ENCODE measurements at places on chromosomes 6 and 20.
A peak's percentile ranks its signal among the peaks of the same experiment; 100 is the strongest.

GRCh38 chr20:57092112-57092899 is 174.1 kb downstream of the BMP7 start:
- DNase-seq, result peak; percentile 82

DNA sequence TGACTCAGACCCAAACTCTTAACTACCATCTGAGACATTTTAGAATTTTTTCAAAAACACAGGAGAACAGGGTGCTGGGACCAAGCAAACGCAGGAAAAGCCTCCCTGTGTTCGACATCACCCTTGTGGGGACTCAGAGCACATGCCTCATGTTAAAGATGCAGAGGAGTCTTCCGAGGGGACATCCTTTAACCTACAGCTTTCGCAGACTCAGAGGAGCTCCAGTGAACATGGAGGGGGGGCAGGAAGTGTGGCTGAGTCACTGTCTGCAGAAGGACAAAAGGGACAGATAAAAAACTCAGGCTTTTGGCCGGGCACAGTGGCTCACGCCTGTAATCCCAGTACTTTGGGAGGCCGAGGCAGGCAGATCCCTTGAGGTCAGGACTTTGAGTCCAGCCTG is 15.1 kb downstream of the BMP7 start:
- no peak for DNase-seq

DNA sequence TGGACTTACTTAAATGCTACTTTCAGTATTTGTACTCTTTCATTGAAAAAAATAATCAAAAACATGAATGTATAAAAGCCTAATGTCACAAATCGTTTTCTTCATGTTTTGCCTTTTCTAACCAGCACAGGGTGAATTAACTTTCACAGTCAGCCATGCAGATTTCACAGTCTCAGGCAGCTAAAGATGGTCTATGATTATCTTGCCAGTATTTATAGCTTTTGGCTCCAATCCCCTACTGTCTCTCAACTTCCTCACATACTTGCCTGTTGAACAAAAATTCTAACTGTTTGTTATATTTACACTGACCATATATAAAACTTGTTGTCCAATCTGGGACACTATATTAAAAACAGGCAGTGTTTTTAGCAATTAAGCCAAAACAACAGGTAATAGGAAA is 358.2 kb downstream of the ARHGAP18 start:
- DNase-seq, result no peak

GRCh38 chr6:37496951-37497885 is 2.5 kb downstream of the CCDC167 start:
- no peak for DNase-seq

- DNase-seq, result no peak
These were observed 133.8 kb downstream of the PRND start for GRCh38 chr20:4855555-4855954.

DNA sequence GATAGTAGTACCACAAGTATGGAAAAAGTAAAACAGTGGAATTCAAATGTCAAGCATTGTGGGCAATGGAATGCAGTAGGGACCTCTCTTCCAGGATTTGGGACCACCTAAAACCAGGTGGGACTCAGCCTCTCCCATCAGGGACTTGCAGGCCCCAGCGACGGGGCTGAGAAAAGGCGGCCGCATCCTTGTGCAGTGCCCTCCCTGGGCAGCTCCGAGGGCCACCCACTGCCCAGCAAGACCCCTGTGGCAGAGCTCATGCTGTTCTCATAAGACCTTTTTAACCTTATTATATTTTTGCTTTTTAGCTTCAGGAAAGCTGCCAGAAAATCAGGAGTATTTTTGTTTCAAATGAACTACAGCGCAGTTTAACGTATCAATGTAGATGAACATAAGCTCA is 142.6 kb upstream of the RPS6KA2 start:
- DNase-seq, result no peak

DNA sequence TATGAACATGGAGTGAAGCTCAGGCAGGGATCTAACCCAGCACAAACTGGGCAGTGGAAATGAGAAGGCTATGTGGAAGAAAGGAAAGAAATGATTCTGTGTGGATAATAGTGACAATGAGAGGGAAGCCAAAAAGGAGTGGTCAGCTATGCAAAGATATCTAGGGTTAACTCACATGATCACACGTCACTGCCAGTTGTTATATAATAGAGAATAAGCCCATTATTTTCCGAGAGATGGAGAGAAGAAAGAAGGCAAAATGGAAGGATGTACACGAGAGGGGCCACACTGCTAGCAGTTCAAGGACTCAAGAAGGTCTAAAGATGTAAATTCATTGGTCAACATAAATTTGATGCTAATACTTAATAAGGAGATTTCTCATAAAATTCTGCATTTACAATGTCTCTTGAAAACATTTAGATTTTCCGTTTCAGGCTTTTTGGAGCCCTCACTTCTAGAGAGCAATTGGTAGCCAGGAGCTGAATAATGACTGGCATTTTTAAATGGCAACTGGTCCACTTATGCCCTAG is 18.8 kb upstream of the RCAN2 start:
- peak; percentile 72 for DNase-seq

DNA sequence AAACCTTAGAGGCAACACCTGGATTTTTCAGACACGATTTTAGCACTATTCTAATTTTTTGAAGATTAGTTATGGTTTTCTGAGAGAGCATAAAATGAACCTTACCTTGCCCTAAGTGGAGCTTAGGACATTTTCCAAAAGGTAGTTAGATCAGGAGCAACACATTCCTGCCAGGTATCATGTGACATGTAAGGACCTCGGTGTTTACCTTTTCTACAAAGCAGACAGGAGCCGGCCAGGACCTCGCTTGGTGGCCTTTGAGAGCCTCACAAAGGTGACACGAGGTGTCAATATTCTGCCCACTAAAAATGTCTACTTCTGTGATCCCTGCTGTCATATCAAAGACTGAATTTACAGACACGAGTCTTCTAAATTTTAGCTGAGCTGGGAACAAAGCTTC is 174.9 kb downstream of the SMOC2 start:
- no peak for DNase-seq

DNA sequence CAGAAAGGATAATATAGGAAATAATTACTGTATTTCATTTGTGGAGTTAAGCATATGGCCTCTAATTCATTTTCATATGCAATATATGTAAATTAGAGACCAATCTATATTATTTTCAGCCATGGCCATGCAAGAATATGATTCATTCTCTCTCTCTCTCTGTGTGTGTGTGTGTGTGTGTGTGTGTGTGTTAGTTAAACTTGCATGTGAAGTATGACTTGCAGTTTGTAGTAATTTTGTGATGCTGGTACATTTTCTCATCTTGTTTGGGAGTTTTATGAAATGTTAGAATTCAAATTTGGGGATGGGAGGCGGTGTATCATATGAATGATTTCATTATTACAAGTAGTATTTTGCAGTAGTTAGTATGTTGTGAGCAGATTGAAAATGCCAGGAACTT is 74.8 kb downstream of the JARID2 start:
- no peak for DNase-seq
